ENCODE measurements at places on chromosomes 7 and 10.

- DNase-seq: no peak
Observed at GRCh38 chr10:78255214-78255613, 221.6 kb downstream of the RPS24 start.

DNA sequence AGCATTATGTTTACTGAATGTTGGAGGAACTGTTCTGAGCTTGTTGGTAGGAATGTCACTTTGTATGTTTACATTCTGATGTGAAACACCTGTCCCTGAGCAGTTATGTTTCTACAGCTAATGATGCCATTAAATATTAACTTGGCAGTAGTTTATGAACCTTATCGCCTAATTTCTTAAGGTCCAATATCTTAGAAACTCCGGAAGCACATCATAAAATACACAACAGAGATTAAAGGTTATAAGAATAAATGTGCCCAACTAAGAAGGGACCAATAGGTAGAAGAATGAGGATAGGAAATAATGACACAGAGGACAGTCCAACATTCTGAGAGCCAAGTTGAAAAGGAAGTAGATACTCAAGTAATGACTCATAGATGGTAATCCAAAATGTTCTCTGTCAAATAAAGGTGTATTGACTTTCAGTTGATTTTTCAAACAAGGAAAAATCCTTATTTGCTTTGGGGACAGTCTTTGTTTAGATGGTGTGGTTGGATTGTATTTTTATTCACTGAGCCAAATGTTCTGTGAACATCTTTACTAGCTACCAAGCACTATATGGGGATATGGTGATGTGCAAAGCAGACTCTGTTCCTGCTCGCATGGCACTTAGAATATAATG lies 31.9 kb downstream of the LCOR start:
- DNase-seq: no peak

DNA sequence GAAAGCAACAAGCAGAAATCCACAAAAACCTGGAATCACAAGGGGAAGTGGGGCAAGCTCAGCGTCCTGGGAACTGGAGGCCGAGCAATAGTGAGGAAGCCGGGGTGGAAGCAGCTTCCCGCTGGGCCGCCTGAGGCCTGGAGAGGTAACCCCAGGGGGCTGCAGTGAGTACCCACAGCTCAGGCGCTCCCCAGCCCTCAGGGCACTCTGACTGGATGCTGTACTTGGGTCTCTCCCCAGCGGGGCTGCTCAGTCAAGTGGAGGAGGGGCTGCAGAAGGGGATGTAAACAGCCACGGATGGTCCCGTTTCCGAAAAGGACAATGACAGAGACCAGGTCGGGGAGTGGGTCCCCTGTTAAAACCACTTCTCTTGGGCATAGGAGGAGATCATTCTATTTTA lies 50.3 kb downstream of the SLIT1 start:
- DNase-seq: no peak

- no peak for DNase-seq
Observed at GRCh38 chr10:28431139-28431538, 101.8 kb upstream of the WAC start.
